ENCODE measurements at places on chromosomes 6 and 20.

DNA sequence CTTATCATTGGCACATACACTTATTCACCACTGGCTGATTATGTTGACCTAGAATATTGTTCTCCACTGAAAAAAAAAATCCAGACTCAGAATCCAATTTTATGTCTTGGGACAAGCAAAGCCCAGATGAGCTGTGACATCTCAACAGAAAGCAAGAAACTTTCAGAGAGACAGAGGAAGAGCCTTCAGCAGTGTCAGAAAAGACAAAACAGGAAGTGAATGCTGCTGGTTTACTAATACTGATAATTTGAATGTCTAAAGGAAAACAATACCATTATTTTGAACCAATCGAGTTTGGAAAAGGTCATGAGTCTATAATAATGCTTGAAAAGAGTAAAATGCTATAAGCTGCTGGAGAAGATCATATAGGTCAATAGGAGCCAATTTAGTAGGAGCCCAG, 179.8 kb upstream of the RIMS1 start:
- DNase-seq: no peak

- no peak for DNase-seq
Measured at GRCh38 chr6:140987364-140988155, 1145.2 kb upstream of the GJE1 start.

GRCh38 chr6:39867592-39867991, 66.7 kb downstream of the MOCS1 start:
- DNase-seq: no peak

GRCh38 chr20:49303065-49303552, 25.3 kb upstream of the ZNFX1 start:
- DNase-seq: peak; percentile 79

DNA sequence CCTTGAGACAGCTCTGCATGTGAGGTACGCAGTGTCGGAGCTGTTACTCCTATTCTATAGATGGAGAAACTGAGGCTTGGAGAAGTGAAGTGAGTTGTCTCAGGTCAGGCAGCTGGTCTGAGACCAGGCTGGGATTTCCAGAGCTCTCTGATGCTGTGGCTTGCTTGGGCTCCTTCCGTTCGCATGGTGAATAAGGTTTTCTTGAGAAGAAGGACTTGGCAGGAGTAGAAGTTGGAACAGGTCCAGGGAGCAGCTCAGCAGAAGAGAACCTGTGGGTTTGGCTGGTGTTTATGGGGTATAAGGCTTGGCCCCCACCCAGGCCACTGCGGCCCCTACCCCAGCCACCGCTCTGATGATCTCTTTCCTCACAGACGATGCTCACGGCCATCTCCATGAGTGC, 7.4 kb downstream of the SLC12A5 start:
- DNase-seq: no peak

DNA sequence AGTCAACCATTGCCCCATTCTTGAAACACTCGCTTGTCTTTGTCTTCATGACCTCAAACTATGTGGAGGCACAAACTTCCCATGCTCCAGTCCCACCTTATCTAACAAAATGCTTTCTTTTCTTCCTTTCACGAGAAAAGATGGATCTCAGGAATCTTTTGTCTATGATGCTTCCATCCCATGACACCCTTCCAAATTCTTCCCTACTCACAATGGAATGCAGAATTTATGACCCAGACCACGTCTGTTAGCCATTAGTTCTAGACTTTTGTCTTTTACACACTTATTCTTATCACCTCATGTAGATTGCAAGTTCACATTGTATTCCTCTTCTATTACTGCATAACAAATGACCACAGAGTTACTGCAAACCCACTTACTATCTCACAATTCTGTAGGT, 24.2 kb upstream of the LAMP5 start:
- DNase-seq: no peak
